ENCODE measurements at places on chromosomes 13 and 19. TPM values are rescaled to one million over a fixed set of nuclear protein-coding genes. Genes with fewer than 3 reads are reported as not detected.

AZU1 gene
- total RNA-seq: not detected

CRLF1 gene
- total RNA-seq: 14.7 TPM

SIGLEC10 gene
- not detected for total RNA-seq

ZNF442 gene
- total RNA-seq: 4.0 TPM

MISP gene
- under 0.01 TPM for total RNA-seq

PRR36 gene
- not detected for total RNA-seq

LRP3 gene
- total RNA-seq: 35.6 TPM

All from smooth muscle cell of the coronary artery (primary cell).